ENCODE measurements at places on chromosomes 6 and 20. TPM values are rescaled to one million over a fixed set of nuclear protein-coding genes. Genes with fewer than 3 reads are reported as not detected.

Gene HRH3
- total RNA-seq, result not detected

Gene PACSIN1
- not detected for total RNA-seq

GRCh38 chr20:39210341-39211036, 248.3 kb downstream of the DHX35 start:
- no peak for DNase-seq

DNA sequence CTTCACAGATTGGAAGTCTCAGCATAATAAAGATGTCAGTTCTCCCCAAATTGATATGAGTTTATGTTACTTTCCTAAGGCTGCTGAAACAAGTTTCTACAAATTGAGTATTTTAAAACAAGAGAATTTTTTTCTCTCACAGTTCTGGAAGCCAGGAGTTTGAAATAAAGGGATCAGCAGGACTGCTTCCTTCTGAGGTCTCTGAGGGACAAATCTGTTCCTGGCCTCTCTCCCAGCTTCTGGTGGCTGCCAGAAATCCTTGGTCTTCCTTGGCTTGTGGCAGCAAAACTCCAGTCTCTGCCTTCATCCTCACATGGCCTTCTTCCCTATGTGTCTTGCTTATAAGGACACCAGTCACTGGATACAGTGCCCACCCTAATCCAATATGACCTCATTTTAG, 136.1 kb downstream of the TFAP2A start:
- no peak for DNase-seq

DNA sequence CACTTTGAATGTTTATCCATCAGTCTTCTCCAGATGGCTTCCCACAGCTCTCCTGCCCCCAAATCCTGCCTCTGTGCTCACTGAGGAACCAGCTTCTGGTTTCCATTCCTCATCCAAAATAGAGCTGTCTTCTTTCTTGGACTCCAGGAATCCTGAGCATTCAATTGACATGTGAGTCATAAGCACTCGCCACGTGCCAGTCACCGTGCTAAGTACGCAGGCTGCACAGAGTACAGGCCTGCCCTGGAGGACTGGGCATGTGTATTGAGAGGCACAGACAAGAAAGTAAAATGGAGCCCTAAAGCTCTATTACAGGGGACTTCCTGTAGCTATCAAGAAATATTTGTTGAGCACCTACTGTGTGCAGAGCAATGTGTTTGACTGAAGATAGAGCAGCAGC, 39.7 kb upstream of the LRFN2 start:
- DNase-seq, result no peak

DNA sequence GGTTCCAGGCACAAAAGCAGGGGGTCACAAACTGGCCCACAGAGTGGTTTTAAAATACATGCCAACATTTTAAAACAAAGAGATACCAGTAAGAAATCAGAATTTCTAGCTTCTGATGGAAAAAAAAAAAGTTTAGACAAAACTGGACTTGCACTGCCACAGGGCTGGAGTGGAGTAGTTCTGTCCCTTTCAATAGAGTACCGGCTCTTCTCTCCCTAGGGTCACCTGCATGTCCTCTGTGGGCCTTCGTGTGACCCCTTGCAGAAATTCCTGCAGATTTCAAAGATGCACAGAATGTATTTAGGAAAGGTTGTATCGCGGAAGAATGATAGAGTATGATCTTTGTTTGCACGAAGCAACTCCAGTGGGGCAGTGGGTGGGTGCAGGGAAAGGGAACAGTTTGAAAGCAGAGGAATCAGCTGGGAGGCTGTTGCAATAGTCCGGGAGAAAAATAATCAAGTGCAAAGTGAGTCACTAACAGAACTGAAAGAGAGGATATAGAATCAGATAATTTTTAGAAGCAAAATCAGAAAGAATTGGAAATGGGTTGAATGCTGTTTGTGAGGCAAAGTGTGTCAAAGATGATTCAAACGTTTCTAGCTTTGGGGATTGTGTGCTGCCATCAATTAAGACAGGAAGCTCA, 97.3 kb upstream of the STXBP5 start:
- peak; percentile 83 for DNase-seq

GRCh38 chr6:168676552-168677322, 235.8 kb downstream of the SMOC2 start:
- DNase-seq, result no peak

DNA sequence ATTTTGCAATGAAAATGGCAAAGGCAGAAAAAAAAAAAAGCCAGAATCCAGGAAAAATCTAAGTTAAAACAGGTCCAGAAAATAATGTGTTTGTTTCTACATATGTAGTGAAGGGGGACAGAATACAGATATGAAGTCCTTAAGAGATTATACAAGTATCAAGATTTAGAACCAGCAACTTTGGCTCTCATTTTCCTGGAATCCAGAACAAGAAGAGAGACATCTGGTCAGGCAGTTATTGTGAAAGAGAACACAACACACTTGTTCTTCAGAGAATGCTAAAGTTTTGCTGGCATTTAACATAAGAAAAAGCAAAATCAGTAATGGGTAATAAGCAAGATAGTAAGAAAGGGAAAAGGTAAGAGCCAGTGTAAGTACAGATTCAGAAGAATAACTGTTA, 21.1 kb downstream of the BAG2 start:
- peak; percentile 31 for DNase-seq

DNA sequence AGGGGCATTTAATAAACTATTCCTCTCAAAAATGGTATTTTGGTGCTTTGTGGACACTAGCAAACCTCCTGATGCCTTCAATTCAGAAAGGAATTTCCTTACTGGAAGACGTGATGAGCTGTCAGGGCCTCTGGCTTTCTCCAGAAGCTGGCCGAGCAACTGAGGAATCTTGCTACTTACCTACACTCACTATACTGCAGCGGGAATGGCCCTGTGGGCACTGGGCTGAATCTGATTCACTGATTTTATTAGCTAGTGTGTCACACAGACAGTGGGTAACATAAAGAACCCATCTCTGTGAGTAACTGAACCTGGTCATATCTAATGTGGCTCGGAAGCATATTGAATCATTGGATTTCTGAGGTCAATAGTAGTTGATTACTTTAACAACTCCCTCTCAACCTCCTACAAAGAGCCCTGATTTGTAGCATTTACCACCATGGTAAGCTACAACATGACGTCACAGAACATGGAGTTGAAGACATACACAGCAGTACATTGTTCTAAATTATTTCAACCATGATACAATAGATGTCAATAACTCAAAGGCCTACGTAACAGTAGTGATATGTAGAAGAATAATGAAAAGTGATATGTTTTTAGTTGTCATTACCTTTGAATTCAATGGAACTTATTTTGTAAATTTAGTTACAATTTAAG, 232.1 kb downstream of the SYNE1 start:
- no peak for DNase-seq

GRCh38 chr20:51413857-51414256, 128.7 kb downstream of the NFATC2 start:
- DNase-seq, result no peak

GRCh38 chr6:27806981-27807440, 105.2 kb downstream of the OR2B2 start:
- peak; percentile 60 for DNase-seq

GRCh38 chr6:10310330-10310653, 104.6 kb downstream of the TFAP2A start:
- no peak for DNase-seq

- DNase-seq, result no peak
Observed at GRCh38 chr6:102742754-102743356, 1349.3 kb downstream of the GRIK2 start.

DNA sequence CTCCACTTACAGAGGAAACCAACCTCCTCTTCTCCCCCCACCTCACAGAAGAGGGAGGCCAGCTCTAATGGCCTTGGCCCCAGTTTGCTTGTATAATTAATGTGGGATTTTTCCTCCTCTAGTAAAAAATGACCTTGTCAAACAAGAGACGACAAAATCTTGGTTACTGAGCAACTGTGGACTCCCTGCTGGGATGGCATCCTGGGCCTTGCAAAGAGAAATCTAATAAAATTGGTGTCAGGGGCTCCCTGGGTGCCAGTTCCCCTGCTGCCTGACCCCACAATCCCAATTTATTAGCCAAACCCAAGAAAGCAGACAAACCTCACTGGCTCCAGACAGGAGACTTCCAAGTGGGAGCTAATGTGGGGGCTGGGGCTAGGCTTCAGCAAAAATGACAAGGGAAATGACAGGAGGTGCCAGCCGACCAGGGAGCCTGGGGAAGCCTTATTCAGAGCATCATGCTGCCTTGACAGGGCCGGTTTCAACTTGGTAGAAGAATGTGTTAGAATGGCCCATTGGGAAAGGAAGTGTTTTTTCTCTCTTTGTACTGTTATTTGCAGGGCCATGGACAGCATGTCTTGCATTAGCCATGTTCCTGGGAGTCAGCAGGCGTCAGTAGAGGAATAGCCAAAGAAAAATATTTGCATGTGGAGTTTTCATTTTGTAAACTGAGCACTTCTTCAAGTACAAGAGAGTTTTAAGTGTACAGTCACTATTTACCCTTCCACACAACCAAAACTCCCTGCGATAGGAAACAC, 816.9 kb downstream of the DHX35 start:
- no peak for DNase-seq

DNA sequence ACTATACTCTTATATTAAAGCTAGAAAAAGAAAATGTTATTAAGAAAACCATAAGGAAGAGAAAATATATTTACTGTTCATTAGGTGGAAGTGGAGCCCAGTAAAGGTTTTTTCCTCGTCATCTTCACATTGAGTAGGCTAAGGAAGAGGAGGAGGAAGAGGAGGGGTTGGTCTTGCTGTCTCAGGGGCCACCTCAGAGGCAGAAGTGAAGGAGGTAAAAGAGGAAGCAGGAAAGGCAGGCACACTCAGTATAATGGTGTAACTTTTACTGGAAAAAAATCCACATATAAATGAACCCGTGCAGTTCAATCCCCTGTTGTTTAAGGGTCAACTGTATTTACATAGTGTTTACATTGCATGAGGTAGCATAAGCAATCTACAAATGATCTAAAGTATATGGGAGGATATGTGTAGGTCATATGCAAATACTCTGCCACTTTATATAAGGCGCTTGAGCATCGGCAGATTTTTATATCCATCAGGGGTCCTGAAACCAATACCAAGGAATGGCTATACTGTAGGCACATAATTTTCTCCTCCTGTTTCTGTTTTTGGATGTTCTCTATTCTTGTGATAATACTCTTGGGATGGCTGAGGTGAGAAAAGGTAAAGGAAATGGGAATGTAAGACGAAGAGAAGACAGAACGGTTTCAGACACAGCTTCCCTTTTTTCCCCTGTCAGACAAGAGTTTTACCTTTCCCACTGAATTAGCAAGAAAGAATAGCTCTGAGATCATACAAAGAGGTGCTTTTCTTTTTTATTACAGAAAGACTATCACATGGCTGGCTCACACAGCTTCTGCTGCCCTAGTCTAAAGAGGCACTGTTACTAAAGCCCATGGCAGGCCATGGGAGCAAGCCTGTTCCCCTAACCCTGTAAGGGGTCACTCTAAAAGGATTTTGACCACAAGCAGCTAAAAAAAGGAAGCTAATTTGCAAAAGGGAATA, 59.9 kb downstream of the NUDT3 start:
- no peak for DNase-seq
